ENCODE measurements at places on chromosomes 7 and 10.

GRCh38 chr7:35256256-35257175, 2.6 kb upstream of the TBX20 start:
- no peak for DNase-seq

- DNase-seq = no peak
These were observed 38.7 kb downstream of the NPS start for GRCh38 chr10:127587668-127588365.

DNA sequence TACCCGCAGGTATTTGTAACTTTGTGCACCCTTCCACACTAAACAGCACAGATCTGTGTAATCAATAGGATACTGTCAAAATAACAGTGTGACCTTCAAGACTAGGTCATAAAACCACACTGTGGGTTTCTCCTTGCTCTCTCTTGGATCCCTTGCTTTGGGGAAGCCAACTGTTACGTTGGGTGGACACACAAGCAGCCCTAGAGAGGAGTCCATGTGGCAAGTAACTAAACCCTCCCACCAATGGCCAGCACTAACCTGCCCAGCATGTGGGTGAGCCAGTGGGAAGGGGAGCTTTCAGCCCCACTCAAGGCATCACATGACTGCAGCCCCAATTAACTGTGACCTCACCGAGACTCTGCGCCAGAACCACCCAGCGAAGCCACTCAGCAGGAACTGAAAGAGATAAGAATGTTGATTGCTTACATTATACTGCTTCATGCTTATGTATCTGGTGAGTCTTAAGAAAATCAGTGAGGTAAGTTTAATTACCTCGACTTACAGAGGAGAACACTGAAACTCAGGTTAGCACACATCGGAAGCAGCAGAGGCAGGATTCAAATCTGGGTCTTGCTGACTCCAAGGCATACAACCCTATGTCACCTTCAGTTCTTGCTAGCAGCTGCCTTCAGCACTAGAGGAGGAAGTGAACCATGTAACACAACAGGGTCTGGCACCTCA, 9.4 kb upstream of the ZC3HAV1 start:
- DNase-seq = no peak

DNA sequence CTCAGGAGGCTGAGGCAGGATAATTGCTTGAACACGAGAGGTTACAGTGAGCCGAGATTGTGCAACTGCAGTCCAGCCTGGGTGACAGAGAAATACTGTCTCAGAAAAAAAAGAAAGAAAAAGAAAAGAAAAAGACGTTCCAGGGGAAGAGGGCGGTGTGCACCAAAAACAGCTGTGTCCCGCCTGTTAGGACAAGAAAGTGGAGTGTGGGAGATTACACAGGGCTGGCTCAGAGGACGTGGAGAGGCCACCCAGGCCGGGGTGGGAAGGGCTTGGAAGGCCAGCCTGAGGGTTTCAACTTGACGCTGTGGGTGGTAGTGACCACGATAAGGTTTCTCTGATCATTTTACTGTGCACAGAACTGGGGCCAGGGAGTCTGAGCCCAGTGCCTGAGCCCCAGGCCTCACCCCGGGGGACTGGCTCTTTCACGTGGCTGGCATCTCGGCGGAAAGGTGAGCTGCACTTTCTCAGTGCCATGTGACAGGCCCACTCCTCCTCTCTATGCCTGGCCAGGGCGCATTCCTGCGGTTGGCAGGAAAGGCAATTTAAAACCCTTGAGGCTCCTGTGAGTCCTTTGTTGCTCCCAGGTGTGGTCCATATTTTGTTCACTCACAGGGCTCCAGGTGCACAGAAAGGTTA, 13.9 kb downstream of the RHBDD2 start:
- no peak for DNase-seq

DNA sequence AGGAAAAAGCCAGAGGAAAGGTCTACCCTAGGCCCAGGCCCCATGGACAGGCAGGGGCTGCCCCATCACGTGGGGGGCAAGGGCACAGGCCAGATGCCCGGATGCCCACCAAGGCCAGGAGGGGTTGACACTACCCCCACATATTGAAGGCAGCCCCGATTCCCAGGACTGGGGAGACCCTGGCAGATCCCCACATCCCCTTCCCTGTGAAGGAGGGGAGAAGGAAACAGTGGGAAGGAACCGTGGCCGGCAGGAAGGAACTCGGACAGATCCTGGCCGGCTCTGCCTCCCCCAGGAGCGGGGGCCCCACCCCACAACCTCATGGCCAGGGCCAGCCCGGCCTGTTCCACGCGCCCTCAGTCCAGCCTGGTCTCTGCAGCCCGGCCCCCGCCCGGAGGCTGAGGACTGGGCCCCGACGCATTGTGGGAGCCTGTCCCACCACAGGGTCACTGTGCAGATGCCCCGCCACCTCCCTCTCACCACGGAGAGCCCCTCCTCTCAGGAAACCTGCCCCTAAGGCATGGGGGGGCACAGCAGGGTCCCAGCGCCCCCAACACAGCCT, 41.3 kb downstream of the PAPOLB start:
- no peak for DNase-seq

- no peak for DNase-seq
These were observed 159.3 kb downstream of the ETV1 start for GRCh38 chr7:13829914-13830900.
